MCF 10A (cell line): ENCODE measurements at places on chromosomes 12 and 14.

DNA sequence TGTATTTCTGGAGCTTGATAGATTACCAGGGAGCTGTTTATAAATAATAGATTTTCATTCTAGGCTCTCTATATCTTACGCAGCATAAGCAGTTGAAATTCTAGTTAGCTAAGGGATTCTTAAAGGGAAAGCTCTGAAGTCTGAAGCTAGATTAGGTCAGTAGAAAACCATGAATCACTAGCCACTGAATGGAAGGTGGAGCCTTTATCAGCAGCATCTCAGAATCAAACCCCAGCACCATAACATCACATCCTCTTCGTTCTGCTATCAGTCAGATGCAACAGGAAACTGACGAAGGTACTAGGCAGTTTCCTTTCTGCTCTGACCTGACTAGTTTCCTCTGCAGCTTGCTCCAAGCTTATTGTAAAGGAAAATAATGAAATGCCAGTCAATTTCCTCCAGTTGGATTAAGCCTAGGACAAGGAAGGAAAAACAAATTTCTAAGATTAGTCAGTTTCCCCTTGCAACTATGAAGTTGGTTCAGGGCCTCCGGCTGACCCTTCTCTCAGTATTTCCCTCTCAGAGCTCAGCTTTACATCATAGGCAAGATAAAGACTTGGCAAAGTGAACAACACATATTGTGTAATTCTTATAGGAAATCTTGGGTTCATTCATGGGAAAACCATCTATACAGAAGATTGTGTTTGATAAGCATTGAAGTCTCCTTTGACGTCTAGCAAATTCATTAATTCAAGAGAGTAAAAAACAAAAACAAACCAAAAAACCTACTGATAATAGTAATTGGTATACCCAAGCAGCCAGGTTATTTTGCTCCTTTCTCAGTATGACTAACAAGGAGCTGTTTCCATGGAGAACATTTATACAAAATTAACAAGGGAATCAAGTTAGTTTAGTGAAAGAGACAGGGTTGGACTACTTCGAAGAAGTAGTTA, 43.4 kb upstream of the CFAP54 start:
- DNase-seq = peak; percentile 56

DNA sequence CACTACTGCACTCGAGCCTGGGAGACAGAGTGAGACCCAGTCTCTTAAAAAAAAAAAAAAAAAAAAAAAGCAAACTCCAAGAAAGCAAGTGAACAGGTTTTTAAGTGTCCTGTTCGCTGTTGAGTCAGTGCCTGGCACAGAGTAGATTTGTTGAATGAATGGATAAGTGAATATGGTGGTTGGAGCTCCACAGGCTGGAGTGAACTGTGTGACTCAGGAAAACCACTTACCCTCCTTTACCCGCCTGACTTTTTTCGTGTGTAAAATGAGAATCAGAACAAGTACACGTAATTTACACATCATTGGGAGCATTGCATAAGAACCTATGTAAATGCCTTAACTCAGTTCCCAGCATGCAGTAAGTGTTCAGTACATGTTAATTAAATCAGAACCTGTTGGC, 24.0 kb upstream of the ESRRB start:
- DNase-seq = no peak

- peak; percentile 45 for DNase-seq
These were observed 22.8 kb downstream of the PPP1R12A start for GRCh38 chr12:79911889-79912656.

GRCh38 chr14:71242237-71242748, 335.0 kb downstream of the PCNX1 start:
- DNase-seq = no peak

DNA sequence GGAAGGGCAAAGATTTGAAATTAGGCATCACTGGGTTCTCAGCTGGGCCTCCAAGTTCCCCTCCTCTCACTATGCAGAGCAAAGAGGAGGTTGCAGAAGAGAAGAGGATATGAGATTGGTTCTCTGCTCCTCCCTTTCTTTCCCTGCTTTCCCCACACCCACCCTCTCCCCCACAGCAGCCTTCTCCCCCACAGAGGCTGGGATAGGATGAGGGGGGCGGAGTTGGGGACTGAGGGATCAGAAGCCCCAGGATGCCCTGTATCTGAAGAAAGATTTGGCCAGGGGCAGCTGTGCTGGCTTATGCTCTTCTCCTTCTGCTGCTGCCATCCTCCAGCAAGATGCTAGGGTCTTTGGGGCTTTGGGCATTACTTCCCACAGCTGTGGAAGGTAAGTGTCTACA, at the start of gene AMHR2:
Gene AMHR2, plus strand, starts transcription at position 259 of the 400 bp plus-strand sequence. Its CDS starts 80 bp downstream, at position 339.
- no peak for DNase-seq

- no peak for DNase-seq
These were observed 191.2 kb upstream of the SSTR1 start for GRCh38 chr14:38016497-38016896.

- peak; percentile 25 for DNase-seq
These were observed 87.8 kb upstream of the NCOR2 start for GRCh38 chr12:124655048-124655697.
